ENCODE measurements at places on chromosomes 16 and 17. TPM values are rescaled to one million over a fixed set of nuclear protein-coding genes. Genes with fewer than 3 reads are reported as not detected.

DNA sequence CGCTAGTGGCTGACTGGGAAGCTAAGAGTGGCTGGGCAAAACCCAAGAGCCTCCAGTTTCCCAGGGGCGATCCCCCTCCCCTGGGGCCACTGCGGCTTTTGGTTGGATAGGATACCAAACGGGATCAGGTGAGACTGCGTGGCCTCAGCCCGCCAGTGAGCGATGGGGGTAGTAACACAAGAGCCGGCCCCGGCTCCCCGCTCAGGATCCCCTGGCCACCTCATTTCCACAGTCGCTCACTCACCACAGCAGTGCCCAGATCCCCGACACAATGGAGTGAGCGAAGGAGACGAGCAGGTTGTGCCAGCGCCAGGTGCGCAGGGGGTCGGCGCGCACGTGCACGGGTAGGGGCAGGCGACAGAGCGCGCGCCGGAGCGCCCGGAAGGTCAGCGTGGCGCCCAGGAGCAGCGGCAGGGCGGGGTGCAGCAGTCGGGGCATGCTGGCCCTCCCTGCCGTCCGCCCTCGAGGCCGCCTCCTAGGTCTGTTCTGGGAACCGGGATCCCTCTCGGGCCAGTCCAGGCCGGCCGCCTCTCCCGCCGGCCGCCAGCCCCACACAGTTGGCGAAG lies 290 bp downstream of the TLCD1 start:
- H3K27ac ChIP-seq = peak overlapping the region; percentile 64
- peak overlapping the region; percentile 91 for H3K4me3 ChIP-seq
- H3K36me3 ChIP-seq = peaks cover 35% of the 10 kb centered on the region

- H3K27ac ChIP-seq = no peak overlapping the region
- H3K27me3 ChIP-seq = no peaks in the 10 kb centered on the region
Observed at GRCh38 chr17:13429201-13429600, 172.5 kb downstream of the HS3ST3A1 start.

DNA sequence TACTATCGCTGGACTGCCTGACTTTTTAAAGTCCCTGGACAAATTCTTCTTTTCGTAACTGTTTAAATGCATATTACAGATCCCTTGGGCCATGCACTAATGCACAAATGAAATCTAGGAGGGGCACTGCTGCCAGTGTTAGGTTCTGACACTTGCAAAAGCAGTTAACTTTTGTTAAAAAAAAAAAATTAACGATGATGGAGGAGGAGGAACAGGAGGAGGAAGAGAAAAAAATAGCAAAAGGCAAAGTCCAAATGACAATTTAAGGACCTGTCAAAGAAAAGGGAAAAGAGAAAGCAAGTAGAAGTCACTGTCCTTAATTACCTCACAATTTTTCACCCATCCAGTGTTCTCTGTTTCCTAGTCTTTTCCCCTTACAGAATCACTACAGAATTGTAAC lies 97.8 kb upstream of the CORO6 start:
- peaks cover 52% of the 10 kb centered on the region for H3K4me1 ChIP-seq
- no peak overlapping the region for H3K4me3 ChIP-seq
- H3K27ac ChIP-seq = peak overlapping the region; percentile 81
- H3K27me3 ChIP-seq = peaks cover 3% of the 10 kb centered on the region
- peaks cover 13% of the 10 kb centered on the region for H3K36me3 ChIP-seq

GRCh38 chr17:77420095-77420803 lies 279.5 kb downstream of the SEC14L1 start:
- peaks cover 38% of the 10 kb centered on the region for H3K4me1 ChIP-seq
- H3K4me3 ChIP-seq = peak overlapping the region; percentile 65
- H3K27me3 ChIP-seq = peaks cover 9% of the 10 kb centered on the region
- no peak for DNase-seq
- H3K36me3 ChIP-seq = no peaks in the 10 kb centered on the region
- no peak overlapping the region for H3K27ac ChIP-seq

DNA sequence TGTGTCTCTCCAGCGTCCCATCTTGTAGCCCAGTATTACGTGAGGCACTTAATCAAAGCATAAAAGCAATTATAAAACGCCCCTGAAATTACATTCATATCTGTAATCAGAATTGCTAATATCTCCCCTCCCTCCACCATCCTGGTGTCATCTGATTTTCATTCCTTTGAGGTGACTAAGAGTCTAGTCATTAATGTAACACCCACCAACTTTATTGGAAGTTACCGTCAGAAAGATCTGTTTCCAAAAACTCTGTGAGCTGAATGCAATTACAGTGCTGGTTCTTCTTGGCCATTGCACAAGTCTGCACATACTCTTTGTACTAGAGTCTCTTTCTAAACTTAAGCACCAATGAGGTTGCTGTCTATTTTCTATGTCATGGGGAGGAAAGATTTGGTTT lies 12.5 kb upstream of the MAF start:
- H3K36me3 ChIP-seq = no peaks in the 10 kb centered on the region
- H3K27ac ChIP-seq = no peak overlapping the region
- peaks cover 6% of the 10 kb centered on the region for H3K4me1 ChIP-seq

GRCh38 chr17:8697323-8697741 lies 47.3 kb downstream of the CCDC42 start:
- H3K27ac ChIP-seq = no peak overlapping the region
- DNase-seq = no peak
- H3K4me3 ChIP-seq = no peak overlapping the region

DNA sequence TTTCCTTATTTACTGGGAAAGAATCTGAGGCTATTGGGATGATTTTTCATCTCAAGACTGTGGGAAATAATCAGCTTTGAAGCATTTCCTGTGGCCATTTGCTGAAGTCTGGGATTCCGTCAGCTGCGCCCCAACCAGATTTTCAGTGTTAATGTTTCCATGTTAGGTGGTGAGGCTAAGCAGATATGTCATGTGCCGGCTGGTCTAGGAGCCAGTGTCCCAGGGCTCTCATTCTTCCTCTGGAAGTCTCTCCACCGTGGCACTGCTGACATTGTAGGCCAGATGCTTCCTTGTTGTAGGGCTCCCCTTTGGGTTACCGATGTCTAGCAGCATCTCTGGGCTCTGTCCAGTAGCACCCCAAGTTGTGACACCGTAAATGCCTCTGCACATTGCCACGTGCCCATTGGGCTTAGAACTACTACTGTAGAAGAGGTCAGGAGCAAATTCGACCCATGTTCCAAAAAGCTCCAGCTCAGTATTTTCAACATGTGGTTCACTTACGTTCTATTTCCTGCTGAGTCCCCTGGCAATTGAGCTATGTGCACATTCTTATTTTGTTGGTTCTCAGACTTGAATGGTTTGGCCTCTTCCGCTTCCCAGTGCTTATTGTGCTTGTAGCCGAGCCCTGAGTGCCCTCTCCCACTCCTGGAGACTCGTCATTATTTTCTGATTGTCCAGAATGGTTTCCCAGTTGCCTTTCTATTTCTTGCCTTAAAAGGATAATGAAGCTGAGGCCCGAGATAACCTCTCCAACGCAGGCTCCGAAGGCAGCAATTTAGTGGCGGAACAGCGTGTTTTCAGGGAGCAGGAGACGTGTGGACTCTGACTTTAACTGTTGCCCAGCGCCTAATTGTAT lies 82.2 kb downstream of the SPECC1 start:
- peaks cover 8% of the 10 kb centered on the region for H3K27me3 ChIP-seq
- H3K4me3 ChIP-seq = no peak overlapping the region
- H3K36me3 ChIP-seq = no peaks in the 10 kb centered on the region
- no peak for DNase-seq

DNA sequence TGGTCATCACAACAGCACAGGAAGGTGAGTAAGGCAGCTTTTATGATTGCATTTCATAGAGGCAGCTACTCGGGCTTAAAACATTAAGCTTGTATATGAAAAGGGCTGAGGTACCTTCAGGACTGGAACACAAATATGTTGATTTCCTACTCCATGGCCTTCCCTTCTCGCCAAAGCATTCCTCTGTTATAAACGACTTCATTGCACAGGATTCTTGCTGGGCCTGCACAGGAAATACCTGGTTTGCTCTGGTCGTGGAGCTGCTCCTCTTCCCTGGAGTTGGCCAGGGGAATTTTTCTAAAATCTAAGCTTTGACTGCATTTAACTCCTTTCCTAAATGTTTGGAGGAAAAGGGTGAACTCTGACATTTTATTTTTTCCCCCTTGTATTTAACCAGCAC lies 49.0 kb downstream of the CHD9 start:
- H3K36me3 ChIP-seq = peaks cover 6% of the 10 kb centered on the region
- peaks cover 20% of the 10 kb centered on the region for H3K4me1 ChIP-seq
- peak overlapping the region; percentile 75 for H3K27ac ChIP-seq
- no peak for DNase-seq

GRCh38 chr16:88339930-88340754 lies 42.6 kb upstream of the ZNF469 start:
- H3K4me3 ChIP-seq = no peak overlapping the region
- no peak overlapping the region for H3K27ac ChIP-seq
- H3K36me3 ChIP-seq = peaks cover 10% of the 10 kb centered on the region
- H3K4me1 ChIP-seq = no peaks in the 10 kb centered on the region
- peaks cover 7% of the 10 kb centered on the region for H3K27me3 ChIP-seq

- peak overlapping the region; percentile 8 for H3K27ac ChIP-seq
- H3K4me1 ChIP-seq = peaks cover 22% of the 10 kb centered on the region
- H3K4me3 ChIP-seq = no peak overlapping the region
- H3K27me3 ChIP-seq = peaks cover 3% of the 10 kb centered on the region
- DNase-seq = no peak
Observed at GRCh38 chr16:78290395-78290794, 190.9 kb downstream of the WWOX start.

Gene SLC13A2
- not detected for total RNA-seq

Gene ABCA10
- total RNA-seq = 0.90 TPM

Gene ITGB4
- 0.54 TPM for total RNA-seq

Gene TBX4
- 1.1 TPM for total RNA-seq

Gene TNK1
- total RNA-seq = 1.7 TPM

Gene GP2
- total RNA-seq = not detected

Gene NOTUM
- total RNA-seq = not detected

Gene KRT14
- not detected for total RNA-seq

Gene MYOCD
- 0.38 TPM for total RNA-seq
